HT1080 (cell line): ENCODE measurements at places on chromosomes 13 and 19.
A peak's percentile ranks its signal among the peaks of the same experiment; 100 is the strongest.

DNA sequence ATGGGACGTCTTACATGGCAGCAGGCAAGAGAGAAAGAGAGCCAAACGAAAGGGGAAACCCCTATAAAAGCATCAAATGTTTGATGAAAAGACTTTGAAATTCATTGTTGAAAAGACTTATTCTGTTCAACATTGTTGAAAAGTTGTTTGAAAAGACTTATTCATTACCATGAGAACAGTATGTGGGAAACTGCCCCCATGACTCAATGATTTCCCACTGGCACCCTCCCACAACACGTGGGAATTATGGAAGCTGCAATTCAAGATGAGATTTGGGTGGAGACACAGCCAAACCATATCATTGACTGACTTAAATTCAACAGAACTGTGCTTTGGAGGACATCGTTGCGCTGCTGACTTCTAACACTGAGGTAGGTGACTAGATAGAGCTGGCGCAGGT lies 48.0 kb upstream of the RCBTB2 start:
- no peak for DNase-seq

DNA sequence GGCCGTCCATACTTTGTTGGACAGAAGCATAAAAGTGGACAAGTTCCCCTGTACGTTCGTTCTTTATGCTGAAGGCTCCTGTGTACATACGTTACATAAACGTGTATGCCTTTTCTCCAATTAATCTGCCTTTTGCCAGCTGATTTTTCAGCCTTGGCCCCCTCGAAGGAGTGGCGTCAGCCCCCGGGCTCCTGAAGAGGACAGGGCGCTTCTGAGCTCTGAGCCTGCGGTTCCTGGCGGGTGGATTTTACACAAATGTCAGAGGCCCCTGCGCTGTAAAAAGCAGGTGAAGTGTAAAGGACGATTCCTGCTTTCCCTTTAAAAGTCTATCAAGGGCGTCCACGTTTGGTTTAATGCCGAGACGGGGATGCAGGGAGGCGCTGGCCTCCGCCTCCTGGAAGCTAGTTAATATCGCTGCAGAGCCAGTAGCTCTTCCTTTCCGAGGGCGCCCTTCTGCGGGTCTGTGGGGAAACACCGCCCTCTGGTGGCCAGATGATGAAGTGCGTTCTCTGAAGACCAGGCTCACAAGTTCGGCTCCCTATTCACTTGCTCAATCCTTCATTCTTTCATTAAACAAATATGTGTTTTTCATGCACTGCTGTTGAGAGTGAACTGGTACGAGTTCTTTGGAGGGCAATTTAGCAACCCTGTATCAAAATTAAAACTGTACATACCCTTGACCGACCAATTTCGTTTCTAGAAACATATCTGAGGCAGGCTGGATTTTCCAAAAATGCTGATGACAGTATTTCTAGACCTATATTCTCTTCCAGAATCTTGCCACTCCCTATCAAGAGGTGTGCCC lies 62.0 kb downstream of the GPR12 start:
- peak; percentile 79 for DNase-seq

DNA sequence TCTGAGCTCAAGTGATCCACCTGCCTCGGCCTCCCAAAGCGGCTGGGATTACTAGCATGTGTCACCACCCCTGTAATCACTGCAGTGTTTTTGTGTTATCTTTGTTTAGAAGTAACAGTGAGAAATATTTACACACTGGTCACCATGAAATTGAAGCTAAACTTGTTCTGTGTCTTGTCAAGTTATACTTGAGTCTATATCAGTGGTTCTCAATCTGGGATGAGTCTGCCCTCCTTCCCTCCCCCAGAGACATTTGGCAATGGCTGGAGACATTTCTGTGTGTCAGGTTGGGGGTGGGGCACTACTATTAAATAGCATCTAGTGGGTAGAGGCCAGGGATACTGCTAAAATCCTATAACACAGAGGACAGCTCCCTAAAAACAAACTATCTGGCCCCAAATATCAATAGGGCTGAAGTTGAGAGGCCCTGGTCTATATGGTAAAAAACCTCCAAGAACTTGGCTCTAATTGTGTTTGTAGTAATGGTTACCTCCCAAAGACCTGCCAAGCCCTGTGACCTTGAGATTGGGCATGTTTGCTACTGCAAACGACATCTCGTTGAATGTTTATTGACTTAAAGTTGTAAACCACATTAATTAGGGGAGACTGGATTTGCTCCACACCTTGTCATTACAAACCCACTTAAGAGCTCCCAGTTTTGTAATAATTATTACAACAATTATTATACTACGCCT lies 6.9 kb downstream of the CTU1 start:
- no peak for DNase-seq

GRCh38 chr13:98332691-98333090 lies 155.6 kb upstream of the RNF113B start:
- DNase-seq, result no peak

DNA sequence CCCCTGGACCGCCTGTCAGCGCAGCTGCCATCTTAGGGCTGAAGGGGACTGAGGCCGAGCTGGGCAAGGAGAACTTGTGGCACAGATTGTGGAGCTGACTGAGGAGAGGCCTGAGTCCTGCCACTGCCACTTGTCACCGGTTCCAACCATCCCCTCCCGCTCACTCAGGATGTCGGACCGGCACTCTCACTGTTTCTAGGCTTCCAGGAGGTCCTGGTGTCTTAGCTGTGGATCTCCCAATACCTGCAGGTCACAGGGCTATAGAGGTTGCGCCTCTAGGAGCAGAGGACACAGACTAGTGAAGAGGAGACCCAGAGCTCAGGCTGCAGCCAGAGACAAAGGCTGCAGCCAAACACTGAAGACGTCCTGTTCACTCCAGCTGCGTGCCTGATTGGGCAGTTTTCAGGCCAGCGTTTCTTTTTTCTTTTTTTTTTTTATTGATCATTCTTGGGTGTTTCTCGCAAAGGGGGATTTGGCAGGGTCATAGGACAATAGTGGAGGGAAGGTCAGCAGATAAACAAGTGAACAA lies 15.3 kb upstream of the ZNF486 start:
- DNase-seq, result no peak

DNA sequence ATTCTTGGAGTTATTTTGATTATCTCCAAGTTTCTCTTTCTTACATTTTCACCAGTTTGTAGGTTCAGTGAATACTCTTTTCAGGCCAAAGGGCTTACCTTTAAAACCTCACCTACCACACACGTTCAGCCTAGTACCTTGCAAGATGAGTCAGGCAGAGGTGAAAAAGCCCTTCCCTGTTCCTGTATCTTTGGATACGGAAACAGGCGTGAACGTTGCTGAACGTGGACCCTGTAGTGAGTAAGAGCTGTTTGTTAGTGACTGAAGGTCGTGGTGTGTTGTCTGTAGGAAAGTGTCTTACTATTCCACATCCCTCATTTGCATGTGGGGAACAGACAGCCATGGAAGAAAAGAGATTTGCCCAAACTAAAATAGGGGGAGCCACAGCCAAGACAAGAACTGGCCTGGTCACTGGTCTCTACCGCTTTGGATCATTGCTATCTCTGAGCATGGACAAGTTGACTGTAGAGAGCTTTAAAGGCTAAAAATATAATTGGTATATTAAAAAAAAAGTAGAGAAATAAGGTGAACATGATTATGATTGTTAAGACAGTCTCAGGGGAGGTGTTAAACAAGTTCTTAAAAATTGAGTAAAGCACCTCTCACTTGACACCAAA lies 3.5 kb downstream of the CEBPG start:
- no peak for DNase-seq

- DNase-seq, result no peak
Measured at GRCh38 chr13:46554951-46555350, 2.0 kb downstream of the LRCH1 start.

- no peak for DNase-seq
Measured at GRCh38 chr19:50820086-50820485, 3.5 kb downstream of the KLK1 start.

GRCh38 chr13:79451500-79451962 lies 29.4 kb upstream of the NDFIP2 start:
- peak; percentile 98 for DNase-seq
